ENCODE measurements at places on chromosomes 12 and 14.

GRCh38 chr12:55780685-55781084, 36.8 kb downstream of the SARNP start:
- peak; percentile 12 for DNase-seq

DNA sequence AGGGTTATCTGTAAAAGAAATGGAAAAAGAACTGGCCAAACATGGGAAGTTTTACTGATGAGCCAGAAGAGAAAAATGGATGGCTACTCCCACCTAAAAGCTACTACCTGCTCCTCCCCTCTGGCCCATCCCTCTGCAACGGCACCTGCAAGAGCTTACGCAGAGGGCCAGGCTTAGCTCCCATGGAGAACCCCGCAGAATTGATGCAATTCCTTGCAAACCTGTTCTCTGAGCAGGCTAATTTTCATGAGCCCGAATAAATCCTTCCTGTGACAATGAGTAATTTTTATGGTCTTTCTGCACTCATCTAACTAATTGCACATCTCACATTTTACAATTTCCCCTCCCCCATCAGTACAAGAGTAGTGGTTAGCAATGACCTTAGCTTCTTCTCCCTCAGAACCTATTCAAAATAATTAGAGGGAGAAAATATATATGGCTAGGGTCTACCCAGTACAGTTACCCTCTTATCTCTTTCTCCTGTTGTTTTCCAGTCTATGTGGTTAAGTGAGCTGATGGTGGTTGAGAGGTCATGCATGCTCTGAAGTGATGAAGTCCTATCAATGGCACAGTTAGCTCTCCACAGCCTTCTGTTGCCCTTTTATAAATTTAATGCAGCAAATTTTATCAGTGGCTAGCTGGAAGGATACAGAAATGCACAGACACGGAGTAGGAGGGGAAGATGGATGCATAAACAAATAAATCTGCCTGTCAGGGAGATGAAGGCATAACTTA, 67.7 kb upstream of the NTF3 start:
- no peak for DNase-seq

- no peak for DNase-seq
Measured at GRCh38 chr12:10358969-10359368, 30.9 kb downstream of the KLRK1 start.

DNA sequence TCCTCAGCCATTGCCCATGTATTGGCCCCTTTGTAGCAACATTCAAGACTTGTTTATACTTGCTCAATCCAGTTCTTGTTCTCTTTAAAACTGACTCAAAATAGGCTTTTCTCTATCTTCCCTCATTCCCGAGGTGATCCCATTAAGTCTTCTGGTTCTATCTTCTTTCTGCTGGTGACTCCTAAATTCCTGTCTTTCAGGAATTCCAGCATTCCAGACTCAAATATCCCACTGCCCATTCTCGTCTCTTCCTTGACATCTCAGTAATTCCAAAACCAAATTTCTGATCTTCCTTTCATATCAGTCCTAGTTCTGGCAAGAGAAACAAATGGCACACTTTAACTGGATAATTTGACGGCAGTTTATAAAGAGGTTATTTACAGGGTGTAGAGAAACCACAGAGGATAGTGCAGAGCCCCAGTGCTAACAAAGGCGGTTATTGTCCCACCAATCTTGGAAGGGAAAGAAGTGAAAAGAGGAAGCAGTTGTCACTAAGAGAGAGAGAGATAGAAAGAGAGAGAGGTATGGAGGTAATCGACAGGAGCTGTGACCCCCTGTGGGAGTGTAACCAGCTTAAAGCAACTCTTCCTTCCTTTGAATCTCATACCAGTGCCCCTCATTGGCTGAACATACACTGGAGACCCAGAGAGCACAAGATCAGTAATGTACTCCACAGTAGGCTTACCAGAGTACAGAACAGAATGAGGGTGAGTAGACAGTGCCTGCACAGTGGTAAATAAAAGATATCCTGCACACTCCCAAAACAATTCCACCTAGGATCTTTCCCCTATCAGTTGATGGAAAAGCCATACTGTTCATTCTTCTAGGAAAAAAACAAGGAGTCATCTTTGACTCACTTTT, 177.6 kb upstream of the LMNTD1 start:
- no peak for DNase-seq

GRCh38 chr14:94933486-94933885, 163.6 kb upstream of the GSC start:
- no peak for DNase-seq

DNA sequence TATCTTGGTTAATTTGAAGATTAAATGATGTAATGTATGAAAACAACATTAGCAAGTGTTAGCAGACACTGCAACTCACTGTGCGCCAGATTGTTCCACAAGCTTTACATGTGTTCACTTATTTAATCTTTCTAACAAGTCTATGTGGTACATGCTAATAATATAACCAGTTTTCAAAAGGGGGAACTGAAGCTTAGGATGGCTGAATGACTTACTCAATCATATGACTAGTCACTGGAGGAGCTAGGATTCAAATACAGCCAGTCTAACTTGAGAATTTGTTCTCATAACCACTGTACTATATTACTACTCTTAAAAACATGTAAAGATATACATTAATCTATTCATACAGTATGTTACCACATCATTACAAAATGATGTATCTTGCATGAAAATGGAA, 60.5 kb upstream of the LRIG3 start:
- DNase-seq = no peak

DNA sequence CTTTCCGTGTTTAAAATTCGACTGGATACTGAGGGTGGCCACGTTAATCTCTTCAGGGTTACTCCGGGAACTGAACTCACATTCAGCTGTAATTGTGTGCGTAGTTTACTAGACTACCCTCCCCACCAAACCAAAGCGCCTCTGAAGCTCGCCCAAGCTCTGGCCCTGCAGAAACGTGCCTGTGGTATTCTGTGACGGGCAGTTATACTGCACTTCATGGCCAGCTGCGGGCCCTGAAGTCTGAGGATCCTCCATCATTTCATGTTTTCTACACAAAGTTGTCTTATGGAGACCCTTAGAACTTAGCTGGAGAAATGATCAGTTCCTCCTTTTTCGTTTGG, 688 bp downstream of the ZNF26 start:
- DNase-seq = no peak

- no peak for DNase-seq
Measured at GRCh38 chr12:34363050-34363673, 340.9 kb downstream of the ALG10 start.

- DNase-seq = no peak
Measured at GRCh38 chr12:105573574-105573973, 243.1 kb downstream of the C12orf75 start.

- no peak for DNase-seq
Measured at GRCh38 chr12:117707861-117708260, 260.9 kb downstream of the KSR2 start.

GRCh38 chr12:57087691-57088353, 1.1 kb upstream of the NAB2 start:
- DNase-seq = peak; percentile 88

DNA sequence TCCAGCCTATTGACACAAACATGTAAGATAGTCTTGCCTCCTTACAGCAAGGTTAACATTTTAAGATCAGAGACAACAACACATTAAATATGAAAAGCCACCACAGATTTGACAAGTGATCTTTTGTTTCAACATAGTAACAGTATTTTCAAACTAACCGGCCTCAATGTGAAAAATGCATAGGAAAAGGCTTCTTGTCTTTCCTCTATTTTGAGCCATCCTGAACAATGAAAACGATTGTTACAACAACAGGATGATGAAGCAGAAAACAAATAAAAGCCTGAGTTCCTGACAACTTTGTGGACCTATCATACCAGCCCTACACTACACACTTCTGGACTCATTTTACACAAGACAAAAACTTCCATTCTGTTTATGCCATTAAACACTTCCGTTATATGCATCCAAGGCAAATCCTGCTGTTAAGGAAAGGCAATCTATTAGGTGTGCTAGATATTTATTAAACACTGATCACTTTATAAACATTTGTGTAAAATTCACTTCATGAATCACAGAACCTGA, 37.3 kb downstream of the BAZ1A start:
- DNase-seq = no peak

DNA sequence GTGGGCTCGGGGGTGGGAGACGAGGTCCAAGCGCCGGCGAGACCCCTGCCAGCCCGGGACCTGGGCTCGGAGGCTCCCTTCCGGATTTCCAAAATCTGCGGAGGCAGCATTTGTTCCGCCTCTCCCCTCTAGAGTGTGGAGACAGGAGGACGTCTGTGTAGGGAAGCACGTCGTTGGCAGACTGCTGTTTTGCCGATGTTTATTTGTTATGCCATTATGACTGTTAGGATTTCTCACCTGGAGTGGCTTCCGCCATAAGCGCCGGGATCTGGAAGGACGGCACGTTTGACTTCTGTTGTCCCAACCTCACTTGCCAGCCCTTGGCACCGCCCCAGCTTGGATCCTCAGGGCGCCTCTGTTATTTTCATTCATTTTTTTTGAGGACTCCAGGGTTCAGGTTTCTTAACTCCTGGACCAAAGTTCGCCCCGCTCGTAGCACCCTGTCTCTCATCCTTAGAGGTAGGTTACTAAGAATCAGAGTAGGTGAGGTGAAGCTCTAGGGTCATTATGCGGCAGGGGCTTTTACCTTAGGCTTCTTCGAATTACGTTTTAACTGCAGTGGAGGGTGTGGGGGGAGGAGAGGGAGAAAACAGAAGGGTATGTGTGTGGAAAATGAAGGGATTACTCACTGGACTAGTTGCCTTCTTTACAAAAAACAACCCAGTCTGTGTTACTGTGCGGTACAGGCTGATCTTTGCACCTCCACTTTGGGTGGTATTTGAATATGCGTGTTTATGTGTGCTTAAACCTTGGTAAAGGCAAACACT, 547 bp upstream of the PYGL start:
- DNase-seq = no peak

- DNase-seq = no peak
Measured at GRCh38 chr14:57009585-57010515, 199.6 kb upstream of the OTX2 start.

GRCh38 chr14:100888789-100889315, 14.7 kb downstream of the RTL1 start:
- no peak for DNase-seq

- DNase-seq = no peak
Measured at GRCh38 chr14:75081660-75082229, 12.3 kb downstream of the ZC2HC1C start.

DNA sequence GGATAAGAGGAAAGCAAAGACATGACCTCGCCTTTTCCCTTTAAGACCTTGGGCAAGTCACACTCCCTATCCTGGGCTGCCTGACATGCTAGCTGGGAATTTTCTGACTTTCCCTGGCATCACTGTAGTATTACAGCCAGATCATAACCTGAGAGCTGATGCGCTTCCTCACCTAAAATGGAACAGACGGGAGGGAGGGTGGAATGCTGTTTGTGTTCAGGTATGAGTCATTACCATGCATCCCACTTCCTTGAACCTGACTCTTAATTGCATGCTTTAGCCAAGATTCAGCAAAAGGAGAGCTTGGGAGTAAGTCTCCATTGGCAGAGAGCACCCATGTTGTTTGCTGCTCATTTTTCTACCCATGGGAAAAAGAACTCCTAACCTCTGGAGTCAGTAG, 156.5 kb downstream of the KCNK10 start:
- DNase-seq = no peak

DNA sequence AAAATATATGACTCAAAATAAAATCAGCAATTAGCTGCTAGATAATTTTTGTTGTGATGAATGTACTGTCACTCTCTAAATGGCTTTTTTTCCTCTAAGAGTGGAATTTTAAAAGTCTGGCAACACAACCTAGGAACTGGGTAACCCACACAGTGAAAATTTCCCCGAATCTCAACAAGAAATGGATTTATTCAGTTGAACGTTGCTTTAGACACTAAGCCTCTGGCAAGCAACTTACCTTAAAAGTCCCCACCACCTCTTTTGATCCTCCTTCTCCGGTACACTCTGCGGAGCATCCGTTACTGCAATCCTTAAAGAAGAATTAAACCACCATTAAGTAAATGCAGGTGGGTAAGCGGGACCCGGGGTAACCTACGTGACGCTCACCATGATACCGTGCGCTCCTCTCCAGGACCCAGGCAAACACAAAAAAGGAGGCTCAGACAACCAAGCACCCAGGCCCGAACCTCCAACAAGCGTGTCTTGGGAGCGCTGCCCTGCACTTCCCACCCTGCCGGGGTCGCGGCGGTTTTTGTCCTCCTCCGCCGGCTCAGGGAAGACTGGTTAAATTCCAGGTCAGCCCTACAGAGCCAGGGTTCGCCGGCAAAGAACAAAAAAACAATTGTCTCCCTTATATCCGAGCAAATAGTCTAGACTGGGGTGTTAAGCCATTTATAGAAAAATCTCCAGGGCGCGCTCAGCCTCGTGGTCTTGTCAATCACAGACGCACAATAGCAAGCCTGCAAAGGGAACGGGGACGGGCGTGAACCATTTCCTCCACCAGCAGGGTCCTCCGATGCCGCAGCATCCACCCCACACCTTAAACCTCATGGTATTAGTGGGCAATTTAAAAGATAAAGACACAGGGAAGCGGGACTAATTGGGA, 47.1 kb downstream of the BCAT1 start:
- DNase-seq = peak; percentile 10

DNA sequence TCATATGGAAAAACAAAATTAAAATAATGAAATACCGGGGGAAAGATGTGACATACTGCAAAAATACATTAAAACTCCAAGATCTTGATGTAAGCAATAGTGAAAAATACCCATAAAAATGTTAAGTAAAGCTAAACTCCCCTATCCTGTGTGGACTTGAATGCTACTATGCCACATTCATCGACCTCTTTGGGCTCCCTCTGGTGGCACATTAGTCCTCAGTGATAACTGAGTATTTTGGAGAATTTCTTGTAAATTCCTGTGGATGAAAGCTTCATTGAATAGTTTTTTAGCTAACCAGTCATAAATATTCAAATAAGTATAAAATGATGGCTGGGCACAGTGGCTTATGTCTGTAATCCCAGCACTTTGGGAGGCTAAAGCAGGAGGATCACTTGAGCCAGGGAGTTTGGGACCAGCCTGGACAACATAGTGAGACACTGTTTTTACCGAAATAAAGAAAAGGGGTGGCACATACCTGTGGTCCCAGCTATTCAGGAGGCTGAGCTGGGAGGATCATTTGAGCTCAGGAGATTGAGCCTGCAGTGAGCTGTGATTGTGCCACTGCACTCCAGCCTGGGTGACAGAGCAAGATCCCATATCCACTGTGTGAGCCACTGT, 42.4 kb upstream of the SGPP1 start:
- DNase-seq = peak; percentile 39

DNA sequence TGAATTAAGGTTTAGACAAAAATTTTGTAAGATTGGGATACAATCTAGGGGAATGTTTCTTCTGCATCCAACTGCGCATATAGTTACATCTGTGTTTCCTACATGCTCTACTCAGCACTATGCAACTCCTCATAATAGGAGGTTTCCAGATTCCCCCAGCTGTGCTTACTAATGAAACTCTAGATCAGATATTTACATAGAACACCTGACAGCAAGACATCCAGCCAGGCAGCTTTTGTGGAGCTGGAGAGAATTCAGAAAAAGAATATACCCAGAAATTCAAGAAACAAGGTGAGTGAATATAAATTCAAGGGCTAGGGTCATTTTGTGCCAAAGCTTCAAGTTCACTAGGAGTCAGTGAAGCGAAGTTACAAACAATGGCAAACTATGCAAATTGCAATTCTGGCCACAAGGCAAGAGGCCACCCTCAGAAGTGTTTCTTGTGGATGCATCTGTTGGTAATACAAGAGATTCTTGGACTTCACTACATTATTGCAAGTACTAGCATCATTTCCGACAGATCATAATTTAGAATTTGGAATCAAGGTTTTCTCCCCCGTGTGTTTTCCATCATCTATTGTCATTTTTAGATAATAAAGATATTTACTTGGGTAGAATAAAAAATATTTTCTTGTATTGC, 341.2 kb upstream of the NAV3 start:
- no peak for DNase-seq
